Astrocyte of the cerebellum (primary cell): ENCODE measurements at places on chromosomes 2 and 18.

DNA sequence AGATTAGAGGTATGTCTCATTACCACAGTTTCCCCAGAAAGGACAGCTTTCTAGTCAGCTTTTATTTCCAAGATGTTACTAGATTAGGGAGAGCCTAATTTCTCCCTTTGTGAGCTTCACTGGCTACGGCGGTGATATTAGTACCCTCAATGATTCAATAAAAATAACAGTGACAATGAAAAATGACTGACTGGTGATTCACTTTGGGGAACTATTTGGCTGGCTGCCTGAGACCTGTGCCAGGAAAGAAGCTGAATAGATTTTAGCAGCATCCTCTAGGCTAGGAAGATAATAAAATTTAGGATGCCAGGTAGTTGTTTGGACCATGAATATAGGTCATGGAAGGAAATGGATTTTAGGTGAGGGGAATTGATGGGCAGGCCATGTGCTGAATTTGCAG lies 178.7 kb downstream of the FMNL2 start:
- DNase-seq, result no peak

DNA sequence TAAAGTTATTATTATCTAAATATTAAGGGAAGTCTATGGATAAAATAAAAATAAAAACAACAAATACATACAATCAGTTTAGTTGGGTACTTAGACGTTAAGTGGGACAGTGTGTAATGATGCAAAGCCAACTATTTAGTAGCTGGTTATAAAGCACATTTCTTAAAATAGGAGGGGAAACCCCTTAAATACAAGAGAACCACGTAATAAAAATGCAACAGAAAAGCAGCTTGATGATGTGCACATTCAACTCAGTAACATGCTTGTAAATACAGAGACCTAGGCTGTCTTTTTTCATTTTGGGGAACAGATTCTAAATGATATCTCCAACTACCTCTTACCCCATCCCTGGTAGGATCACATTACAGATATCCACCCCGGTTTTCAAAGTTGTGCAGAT lies 134.3 kb upstream of the AQP4 start:
- DNase-seq, result no peak

DNA sequence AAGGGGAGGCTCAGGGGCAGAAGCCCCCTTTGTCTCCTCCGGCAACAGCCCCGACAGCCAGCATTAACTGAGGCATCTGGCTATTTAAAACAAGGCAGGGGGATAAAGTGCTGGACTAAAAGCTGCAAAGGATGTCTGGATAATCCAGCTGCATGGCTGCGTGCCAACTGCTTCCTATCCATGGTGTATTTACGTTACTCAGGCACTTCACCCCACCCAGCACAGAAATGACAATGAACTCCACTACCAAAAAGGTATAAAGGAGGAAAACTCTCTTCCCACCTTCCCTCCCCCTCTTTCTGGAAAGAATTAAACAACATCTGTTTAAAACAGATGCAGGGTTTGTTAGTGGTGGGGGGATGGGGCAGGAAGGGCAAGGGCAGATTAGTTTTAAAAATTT lies 82.5 kb downstream of the SPRED2 start:
- DNase-seq, result peak; percentile 53

DNA sequence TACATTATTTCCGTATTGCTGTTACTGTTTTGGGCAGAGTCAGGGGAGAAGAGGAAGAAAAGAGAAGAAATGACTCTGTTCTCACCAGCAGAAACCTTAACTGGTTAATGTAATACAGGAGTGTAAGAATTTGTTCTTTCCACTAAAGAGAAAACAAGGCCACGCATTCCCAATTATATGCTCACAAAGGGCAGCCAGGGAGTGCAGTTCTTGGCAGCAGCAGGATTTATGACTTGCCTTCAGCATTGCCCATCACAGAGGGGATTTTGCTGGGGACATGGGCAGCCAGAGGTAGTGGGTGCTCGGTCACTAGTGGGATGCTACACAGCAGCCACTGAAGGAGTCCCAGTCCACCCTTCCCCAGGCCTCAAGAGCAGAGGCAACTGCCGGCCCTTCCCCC lies 18.4 kb downstream of the MREG start:
- DNase-seq, result peak; percentile 72

GRCh38 chr2:138718405-138718804 lies 61.8 kb downstream of the NXPH2 start:
- DNase-seq, result no peak

- no peak for DNase-seq
Measured at GRCh38 chr2:168130346-168130745, 117.0 kb downstream of the STK39 start.

GRCh38 chr2:101157272-101157671 lies 6.1 kb upstream of the TBC1D8 start:
- no peak for DNase-seq

DNA sequence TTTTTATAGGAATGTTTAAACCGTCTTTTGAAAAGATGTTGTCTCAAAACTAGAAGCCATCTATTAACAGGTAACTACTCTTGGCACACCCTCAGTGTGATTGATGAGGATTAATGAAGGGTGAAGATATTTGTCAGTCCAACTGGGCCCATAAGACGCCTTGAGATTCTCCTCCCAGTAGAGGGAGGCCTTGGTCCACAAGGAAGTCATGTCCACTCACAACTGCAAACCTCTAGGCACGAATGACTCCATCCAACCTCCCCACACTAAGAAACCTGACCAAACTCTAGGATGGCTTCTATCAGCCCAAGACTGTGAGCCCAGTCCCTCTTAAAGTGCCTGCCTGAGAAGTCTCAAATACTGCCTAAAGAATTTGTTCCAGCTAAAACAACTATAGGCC lies 19.2 kb upstream of the GRP start:
- DNase-seq, result no peak

DNA sequence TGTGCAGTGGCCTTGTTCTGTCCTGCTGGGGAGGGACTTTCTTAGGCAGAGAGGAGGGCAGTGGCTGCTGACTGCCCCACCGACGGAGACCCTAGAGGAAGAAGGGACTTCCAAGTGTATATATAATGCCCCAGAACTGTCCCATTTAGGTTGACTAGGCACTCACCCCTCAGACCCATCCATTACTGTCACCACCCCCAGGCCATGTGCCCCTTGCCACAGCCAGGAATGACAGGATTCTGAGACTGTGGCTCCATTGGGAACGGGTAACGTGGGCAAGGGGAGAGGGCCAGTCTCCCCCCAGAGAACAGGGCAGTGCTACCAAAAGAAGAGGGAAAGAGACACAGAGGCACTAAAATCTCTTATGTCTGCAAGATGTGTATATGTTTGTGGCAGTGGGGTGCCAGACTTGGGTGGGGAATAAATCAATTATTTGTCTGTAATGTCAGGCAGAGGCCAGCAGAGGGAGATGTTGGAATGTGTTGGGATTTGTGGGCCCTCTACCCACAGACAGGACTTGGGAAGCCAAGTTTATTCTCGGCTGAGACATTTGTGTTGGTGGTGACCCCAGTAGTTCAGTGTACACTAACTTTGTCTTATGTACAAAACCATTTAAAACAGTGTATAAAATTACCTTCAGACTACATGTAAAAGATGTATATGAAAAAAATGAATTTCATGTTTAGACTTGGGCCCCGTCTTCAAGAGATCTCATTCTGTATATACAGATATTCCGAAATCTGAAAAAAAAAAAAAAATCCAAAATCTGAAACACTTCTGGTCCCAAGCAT lies 24.0 kb upstream of the TMEM37 start:
- DNase-seq, result peak; percentile 45

- peak; percentile 48 for DNase-seq
Measured at GRCh38 chr2:180776921-180777320, 203.5 kb upstream of the UBE2E3 start.

- no peak for DNase-seq
Measured at GRCh38 chr2:174711206-174711605, 53.1 kb downstream of the CHRNA1 start.

GRCh38 chr2:240336820-240337427 lies 98.5 kb upstream of the GPC1 start:
- no peak for DNase-seq

GRCh38 chr2:11718606-11719005 lies 27.8 kb upstream of the LPIN1 start:
- DNase-seq, result no peak

- DNase-seq, result no peak
Measured at GRCh38 chr18:41585512-41585911, 369.5 kb upstream of the PIK3C3 start.

DNA sequence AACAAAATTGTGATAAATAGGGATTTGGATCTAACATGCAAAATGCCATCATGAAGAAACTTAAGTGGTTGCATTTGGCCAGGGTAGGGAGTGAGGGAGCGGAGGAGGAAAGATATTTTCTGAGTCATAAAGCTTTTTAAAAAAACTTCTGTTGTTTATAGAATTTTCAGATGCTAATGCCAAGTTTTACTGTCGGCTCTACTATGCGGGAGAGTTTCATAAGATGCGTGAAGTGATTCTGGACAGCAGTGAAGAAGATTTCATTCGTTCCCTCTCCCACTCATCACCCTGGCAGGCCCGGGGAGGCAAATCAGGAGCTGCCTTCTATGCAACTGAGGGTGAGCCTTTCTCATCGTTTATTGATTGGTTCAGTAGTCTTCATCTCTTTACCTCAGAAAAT lies 56.0 kb upstream of the PTH2R start:
- DNase-seq, result no peak

- no peak for DNase-seq
Measured at GRCh38 chr2:40160751-40161218, 291.1 kb downstream of the SLC8A1 start.

DNA sequence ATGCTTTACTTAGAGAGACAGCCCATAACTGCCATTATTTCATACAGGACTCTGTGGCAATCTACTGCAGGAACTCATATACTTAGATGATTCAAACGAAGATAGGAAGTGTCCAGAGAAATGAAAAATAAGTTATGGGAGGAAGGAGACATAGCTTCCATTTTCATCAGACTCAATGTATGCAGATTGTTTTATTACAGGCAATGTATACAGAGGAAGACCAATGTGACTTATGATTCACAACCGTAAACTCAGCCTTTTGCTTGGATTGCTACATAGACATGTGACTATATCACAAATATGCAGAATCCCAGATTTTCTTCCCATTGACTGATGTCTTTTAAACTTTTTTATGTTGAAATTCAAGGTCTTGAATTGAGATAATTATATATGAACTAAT lies 793.4 kb downstream of the SATB2 start:
- DNase-seq, result no peak

GRCh38 chr18:23970161-23971096 lies 44.1 kb upstream of the TTC39C start:
- no peak for DNase-seq

GRCh38 chr2:176385219-176385759 lies 116.0 kb downstream of the MTX2 start:
- DNase-seq, result no peak

- DNase-seq, result no peak
Measured at GRCh38 chr2:151967829-151968722, 130.8 kb downstream of the CACNB4 start.

- no peak for DNase-seq
Measured at GRCh38 chr18:68843473-68844089, 45.7 kb downstream of the CCDC102B start.

DNA sequence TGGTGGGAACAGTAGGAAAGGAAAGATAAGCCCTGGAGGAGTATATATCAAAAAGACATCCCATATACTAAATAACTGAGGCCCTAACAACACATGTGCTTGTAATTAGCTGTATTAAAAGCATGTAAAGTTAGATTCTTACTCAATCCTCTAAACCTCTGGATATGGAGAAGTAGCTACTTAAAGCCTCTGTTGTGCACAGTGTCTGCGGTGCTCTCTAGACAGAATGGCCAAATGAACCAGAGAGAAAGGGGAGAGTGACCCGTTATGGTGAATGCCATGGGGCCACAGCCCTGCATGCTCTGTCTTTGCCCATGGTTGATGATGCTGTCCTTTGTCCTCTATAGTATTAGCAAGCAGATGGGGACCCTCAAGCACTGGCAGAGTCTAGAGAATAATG lies 104.4 kb upstream of the SLC8A1 start:
- DNase-seq, result no peak

DNA sequence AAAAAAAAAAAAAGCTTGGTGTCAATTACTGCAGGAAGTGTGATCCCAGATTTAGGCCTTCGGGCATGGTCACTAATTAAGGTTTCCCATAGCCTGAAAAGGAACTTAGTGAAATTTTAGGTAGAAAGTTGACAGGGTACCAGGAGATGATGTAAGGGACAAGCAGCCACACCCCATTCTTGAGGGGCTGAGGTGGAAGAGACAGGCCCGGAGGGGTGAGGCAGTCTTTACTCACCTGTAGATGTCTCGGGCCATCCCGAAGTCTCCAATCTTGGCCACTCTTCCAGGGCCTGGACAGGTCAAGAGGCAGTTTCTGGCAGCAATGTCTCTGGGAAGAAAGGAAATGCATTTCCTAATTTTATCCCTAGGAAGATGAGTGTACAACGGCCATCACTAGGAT lies 94.3 kb downstream of the CLIP4 start:
- no peak for DNase-seq

DNA sequence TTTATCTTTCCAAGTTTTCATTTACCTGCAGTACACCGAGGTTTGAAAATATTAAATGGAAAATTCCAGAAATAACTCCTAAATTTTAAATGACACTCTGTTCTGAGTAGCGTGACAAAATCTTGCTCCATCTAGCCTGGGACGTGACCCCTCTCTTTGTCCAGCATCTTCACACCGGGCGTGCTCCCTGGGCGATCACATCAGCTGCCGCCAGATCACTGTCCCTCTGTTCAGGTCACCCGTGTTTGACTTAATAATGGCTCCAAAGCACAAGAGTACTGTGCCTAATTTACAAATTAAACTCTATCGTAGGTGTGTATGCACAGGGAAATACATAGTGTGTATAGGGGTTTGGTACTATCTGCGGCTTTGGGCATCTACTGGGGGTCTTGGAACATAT lies 6.1 kb upstream of the TMEM185B start:
- DNase-seq, result no peak

DNA sequence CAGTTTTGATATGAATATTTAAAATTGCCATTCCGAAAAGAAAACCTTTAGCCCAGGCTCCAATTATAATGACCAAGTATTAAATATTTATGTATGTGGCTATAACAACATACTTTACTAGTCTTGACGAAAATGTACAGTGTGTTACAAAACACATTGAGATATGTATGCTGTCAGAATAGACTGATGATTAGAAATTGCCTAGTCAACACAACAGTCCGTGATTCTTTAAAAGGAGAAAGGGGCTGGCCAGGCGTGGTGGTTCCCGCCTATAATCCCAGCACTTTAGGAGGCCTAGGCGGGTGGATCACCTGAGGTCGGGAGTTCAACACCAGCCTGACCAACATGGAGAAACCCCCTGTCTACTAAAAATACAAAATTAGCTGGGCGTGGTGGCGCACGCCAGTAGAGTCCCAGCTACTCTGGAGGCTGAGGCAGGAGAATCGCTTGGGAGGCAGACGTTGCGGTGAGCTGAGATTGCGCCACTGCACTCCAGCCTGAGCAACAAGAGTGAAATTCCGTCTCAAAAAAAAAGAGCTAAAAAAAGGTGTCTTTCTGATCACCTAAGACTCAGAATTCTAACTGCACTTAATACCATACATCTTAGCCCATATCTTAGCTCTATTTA lies 1.8 kb downstream of the CHAC2 start:
- DNase-seq, result no peak

DNA sequence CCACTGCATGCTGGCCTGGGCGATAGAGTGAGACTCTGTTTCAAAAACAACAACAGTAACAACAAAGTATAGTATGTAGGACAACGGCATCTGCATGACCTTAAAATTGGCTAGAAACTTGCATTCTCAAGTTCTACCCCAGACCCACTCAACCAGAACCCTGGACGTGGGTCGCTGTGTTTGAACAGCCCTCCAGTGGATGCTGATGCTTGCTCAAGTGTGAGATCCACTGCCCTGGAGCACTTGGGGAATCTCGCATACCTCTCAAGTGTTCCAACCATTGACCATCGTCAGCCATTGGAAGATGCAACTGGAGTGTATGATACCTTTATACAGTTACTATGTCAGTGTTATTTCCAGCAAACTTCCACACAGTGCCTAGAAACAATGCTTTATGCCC lies 435.9 kb downstream of the DCDC2C start:
- DNase-seq, result no peak
